ENCODE measurements at places on chromosomes 7 and 10.

GRCh38 chr7:66304536-66304935 lies 99.4 kb downstream of the TPST1 start:
- DNase-seq, result no peak

GRCh38 chr7:154842591-154842990 lies 160.3 kb downstream of the PAXIP1 start:
- no peak for DNase-seq

- no peak for DNase-seq
Measured at GRCh38 chr7:152158801-152159587, 133.5 kb downstream of the GALNT11 start.

DNA sequence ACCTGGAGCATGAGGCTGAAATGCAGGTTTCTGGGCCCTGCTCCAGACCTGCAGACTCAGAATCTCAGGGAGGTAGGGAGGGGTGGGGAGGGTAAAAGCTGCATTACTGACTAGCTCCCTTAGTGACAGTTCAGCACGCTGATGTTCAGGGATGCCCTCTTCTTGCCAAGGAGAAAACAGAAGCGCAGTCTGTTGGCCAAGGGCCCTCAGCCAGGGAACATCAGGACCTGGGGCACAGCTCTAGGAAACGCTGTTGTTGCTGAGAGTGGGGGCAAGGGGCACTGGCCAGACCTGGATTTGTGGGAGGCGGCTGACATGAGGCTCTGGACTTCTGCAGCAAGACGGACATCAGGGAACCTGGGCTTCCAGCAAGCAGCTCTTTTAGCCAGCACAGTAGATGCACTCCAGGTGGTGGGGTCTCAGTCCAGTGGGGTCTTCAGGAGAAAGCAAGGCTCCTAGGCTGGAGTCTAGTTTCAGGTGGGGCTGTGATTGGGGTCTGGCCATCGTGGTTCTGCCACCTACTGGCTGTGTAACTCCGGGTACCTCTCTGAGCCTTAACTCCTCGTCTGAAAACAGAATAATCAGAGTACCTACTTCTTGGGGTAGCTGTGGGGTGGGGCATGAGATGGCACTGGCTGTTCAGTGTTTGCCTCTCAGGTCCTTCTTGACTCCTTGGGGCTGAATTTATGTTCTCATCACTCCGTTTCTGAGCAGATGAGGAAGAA lies 72.9 kb upstream of the PRLHR start:
- DNase-seq, result no peak

DNA sequence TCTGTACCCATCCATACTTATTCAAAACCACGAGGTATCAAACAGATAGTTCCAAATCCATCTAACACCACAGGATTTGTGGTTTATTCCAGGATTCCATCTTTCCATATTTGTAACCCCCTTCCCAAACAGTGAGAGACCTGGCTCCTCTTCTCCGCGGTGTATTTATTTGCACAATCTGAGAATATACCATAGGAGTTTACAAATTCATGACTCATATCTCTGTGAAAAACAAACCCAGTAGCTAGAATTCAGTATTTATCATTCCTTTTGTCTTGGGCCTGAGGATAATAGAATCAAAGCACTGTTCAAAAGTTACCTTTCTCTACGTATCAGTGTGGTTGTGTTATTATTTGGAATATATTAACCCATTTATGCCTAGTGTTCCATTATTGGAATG lies 31.9 kb downstream of the PDSS1 start:
- DNase-seq, result no peak

DNA sequence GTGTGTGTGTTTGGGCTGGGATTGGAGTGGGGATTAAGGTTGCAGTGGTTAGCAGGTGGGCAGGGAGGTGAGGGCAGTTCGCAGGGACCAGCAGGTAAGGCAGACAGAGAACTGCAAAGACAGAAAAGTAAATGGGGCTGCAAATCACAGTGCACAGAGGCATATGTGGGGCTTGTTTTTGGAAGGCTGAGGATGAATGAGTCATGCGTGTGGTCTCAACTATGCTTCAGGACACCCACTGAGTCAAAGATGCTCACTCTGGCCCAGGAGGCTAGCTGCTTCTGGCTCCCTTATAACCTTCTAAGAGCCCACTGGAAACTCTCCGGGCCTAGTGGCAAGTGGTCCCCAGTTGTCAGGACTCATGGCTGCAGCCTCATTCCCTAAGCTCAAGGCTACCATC lies 118.2 kb downstream of the ZNF248 start:
- DNase-seq, result no peak

GRCh38 chr10:4802711-4803487 lies 23.1 kb upstream of the AKR1E2 start:
- no peak for DNase-seq

DNA sequence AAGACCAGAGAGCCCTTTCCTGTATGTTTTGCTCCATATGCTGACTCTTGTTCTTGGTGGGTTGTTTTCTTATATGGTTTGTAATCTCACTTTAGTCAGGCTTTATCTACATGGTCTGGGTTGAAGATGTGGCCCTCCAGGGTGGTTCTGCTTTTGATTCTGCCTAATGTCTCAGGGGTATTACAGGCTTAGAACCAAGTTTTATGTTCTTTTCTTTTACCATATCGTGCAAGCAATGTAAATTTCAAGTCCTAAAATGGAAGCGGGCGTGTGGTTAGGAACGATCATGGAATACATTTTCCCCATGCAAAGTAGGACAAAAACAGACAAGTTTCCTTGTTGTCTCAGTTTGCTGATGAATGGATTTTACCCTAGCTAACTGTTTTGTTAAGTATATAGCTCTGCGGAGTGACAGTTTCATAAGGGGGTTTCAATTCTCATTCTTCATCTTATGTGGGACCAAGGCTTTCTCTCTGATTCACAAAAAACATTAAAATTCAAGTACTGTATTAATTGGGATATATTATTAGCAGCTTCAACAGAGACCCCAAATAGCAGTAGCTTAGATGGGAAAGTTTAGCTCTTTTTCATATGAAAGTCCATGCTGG lies 58.7 kb downstream of the MTURN start:
- DNase-seq, result no peak

DNA sequence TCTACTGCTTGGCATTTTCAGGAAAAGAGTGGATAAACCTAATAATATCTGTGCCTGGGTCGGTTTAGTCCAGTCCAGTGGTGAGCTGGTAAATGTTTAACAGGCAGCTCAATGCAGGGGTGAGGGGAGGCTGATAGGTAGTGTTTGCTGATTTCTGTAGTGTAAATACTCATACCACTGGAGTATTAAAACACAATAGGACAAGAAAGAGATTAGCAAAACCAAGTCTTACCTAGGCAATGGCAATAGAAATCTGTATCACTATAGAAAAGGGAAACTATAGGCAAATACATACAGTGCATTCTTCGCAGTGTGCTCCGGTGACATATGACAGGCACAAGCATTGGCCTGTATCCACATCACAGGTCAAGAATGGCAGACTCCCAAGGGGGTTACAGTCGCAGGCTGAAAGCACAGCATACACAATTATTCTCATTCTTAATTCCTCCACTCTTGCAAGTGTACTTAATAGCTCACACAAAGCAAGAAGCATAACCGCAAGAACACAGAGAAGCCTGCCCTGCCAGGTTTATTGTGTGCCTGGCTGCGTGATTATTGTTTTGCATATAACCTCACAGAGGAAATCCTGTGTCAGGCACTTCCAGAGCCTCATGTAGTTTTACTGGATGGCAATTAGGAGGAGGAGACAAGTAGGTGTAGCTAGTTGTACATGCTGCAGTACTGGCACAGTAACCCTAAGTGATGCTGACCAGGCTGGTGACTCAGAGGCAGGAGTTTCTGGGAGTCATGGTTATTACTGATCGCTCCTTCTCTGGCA lies 35.0 kb downstream of the LAMB4 start:
- no peak for DNase-seq

- no peak for DNase-seq
Measured at GRCh38 chr10:63712717-63713115, 191.5 kb downstream of the REEP3 start.

Data from stimulated activated CD8-positive, alpha-beta memory T cell treated with anti-CD3 and anti-CD28 coated beads, Interleukin-4, amount 100 ng/mL, for 1 hour (primary cell).